ENCODE measurements at places on chromosomes 4 and X. TPM values are rescaled to one million over a fixed set of nuclear protein-coding genes. Genes with fewer than 3 reads are reported as not detected.

WNK3 gene
- polyA plus RNA-seq, result 0.16 TPM

RAB41 gene
- polyA plus RNA-seq, result not detected

F9 gene
- polyA plus RNA-seq, result not detected

SPATA18 gene
- 6.6 TPM for polyA plus RNA-seq

IGSF1 gene
- polyA plus RNA-seq, result 0.06 TPM

UGT8 gene
- 1.2 TPM for polyA plus RNA-seq

RIPPLY1 gene
- not detected for polyA plus RNA-seq

HTN1 gene
- polyA plus RNA-seq, result not detected

ODAM gene
- 3.2 TPM for polyA plus RNA-seq

FOXR2 gene
- polyA plus RNA-seq, result not detected

BANK1 gene
- polyA plus RNA-seq, result 7.0 TPM

RS1 gene
- polyA plus RNA-seq, result 3.5 TPM

AIMP1 gene
- polyA plus RNA-seq, result 31.0 TPM

RHOXF1 gene
- polyA plus RNA-seq, result 0.37 TPM

NWD2 gene
- not detected for polyA plus RNA-seq

All from lung (tissue), 17 donors.